GM04504 (cell line): ENCODE measurements at places on chromosomes 1 and 21.

GRCh38 chr1:67534627-67535065 lies 104.4 kb upstream of the SERBP1 start:
- no peak for DNase-seq

DNA sequence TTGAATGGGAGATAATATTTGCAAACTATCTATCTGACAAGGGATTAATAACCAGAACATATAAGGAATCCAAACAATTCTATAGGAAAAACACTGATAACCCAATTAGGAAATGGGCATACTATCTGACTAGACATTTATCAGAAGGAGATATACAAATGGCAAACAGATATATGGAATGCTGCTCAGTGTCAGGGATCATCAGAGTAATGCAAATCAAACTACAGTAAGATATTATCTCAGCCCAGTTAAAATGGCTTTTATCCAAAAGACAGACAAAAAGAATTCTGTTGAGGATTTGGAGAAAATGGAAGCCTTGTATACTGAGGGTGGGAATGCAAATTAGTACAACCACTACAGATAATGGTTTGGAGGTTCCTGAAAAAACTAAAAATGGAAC lies 758.0 kb upstream of the B3GALT2 start:
- DNase-seq = no peak

- no peak for DNase-seq
Observed at GRCh38 chr1:162568802-162569201, 7.3 kb downstream of the UAP1 start.

GRCh38 chr1:150772326-150772725 lies 6.7 kb upstream of the CTSS start:
- DNase-seq = no peak

GRCh38 chr1:32769524-32770220 lies 47.5 kb downstream of the YARS1 start:
- DNase-seq = no peak

DNA sequence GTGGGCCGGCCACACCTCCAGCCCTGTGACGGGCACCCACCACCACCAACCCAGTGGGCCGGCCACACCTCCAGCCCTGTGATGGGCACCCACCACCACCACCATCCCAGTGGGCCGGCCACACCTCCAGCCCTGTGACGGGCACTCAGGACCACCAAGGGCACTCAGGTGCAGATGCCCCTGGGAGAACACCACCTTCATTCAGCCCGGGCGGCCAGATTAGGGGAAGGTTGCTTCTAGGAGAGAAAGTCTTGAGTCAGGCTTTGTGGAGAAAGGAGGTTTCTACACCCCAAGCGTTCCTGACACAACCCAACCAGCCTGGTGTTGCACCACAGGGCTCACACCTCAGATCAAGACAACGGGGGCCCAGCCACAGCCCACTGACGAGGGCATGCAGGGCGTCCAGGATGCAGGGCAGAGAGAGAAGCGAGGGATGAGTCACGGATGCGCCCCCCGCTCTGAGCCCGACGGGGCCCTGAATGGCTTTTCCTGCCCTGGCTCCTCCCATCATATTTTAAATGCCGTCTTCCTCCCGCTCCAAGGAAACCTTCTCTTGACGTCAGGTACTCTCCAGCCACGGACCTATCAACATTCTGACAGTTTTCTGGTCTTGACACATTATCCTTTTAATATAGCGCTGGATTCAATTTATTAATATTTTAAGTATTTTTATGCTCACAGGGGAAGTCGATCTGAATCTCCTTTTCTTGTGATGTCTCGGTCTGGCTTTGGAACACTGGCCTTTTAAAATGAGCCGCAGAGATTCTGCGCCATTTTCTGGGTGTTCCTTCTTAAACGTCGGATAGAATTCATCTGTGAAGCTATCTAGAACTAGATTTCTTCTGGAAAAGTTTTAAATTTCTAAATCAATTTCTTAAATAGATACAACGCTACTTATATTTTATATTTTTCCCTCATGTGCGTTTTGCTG lies 631 bp upstream of the SPATC1L start:
- DNase-seq = peak; percentile 89

DNA sequence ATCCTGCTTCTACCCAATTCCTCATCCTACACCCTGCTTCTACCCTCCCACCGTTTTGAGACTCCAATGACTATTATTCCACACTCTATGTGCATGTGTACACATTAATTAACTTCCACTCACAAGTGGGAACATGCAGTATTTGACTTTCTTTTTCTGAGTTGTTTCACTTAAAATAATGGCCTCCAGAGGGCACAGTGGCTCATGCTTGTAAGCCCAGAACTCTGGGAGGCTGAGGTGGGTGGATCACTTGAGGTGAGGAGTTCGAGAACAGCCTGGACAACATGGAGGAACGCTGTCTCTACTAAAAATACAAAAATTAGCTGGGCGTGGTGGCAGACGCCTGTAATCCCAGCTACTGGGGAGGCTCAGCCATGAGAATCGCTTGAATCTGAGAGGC lies 464.8 kb downstream of the PTBP2 start:
- no peak for DNase-seq

DNA sequence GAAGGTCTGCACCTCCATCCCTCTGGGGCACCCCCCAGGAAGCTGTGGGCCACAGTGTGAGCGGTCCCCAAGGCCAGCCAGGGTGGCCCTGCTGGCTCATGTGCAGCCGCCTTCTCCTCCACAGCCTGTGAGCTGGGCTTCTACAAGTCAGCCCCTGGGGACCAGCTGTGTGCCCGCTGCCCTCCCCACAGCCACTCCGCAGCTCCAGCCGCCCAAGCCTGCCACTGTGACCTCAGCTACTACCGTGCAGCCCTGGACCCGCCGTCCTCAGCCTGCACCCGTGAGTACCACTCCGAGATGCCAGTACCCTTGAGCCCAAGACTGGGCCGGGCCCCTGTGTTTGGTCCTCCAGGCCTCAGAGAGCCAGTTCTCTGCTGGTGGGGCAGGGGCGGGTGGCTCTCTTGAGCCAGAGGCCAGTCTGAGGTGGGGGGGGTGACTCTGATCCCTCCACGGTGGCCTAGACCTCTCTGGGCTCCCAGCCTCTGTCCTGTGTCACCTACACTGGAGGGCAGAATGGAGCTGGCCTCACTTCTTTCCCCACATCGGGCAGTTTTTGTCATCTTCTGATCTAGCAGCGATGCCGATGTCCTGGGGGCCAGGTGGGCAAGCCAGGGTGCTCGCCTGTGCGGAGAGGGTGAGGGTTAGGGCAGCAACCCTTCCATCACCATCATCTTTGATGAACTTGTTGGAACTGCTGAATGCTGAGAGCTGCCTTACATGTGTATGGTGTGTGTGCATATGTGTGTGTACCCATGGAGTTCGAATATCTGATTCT lies 23.3 kb downstream of the EPHA8 start:
- DNase-seq = no peak

DNA sequence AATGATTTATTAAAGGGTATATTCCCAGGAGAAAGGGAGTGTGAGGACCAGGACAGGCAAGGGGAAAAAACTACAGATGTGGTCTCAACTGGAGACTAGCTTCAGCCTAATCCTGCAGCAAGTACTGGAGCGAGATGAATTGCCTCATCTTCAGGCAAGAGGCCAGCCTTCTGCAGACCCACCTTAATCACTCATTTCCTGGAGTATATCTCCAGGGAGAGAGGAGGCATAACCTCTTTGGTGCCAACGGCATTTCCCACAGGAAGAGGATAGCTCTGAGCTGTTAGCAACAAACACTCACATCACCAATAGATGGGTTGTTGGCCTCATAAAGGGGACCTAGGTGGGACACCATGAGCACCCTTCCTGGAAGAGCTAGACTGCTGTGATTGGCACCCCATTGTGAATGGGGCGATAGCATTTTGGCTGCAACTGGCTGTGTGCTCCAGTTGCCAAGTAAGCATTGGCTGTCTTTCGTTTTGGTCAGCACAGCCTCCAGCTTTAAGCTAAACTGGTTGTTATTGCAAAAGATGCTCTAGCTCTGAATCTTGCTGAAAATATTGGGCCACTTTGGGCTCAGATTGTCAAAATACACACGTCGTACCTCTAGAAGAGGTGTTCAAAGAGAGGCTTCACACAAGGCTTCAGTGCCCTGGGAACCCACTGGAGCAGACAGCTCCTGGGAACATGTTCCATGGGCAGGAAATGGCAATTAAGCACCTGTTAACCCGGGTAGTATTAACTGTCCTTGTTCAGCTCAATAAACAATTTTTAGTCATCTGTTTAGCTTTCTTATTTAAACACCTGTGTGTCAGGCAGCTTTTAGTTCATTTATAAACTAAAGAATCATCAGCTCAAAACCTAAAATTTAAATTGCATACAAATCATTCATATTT lies 314.8 kb upstream of the C1orf87 start:
- DNase-seq = no peak

GRCh38 chr1:24886241-24886640 lies 43.8 kb downstream of the RUNX3 start:
- no peak for DNase-seq

DNA sequence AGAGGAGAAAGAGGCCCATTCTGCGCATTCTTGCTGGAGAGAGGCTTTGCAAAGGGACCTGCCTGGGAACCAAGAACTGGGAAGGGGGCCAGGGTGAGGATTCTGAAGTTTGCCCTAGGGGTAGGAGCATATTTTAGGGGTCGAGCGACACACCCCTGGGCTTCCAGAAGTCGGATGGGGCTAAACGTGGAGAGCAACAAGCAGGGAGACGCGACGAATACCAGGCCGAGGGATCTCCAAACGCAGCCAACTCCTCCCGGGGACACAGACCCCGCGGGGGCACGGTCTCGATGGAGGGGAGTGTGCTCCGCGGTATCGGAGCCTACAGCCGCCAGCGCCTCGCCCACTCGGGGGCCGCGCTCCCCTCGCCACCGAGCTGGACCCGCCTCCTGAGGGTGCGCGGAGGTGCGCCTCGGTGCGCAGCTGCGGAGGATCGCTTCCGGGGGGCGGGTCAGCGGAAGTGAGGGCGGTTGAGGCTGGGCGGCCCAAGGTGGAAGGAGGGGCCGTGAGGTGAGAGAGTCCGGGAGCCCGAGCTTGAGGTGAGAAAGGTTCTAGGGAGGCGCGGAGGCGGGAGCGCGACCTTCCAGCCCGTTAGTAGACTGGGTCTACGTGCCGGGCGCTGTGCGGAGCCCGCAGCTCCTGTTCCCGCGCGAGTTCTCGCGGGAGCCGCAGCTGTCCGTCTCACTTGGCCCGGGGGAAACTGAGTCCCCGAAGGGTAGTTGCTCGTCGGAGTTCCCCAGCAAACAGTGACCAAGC lies at the start of gene MTFR1L:
Gene MTFR1L (plus strand): TSS at position 464 of the 756 bp plus-strand sequence. CDS start 3,151 bp downstream, outside the sequence.
- DNase-seq = peak; percentile 40

- DNase-seq = no peak
Observed at GRCh38 chr1:184427722-184428121, 40.9 kb downstream of the C1orf21 start.

DNA sequence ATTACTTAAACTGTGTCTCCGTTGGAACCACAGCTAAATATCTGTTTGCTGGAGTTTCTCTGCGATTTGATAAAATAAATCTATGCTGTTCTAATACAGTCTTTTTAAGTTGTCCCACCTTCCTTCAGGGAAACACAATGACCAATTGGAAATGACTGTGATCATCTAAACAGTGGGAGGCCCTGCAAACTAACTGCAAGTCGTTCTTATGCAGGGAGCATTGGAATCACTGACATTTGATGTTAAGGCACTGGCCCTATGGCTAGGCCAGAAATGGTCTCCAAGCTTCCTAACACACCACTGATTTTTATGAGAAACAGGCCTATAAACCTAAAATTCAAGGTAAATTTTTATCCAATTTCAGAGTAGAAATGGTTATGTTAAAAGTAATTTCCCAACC lies 645.2 kb downstream of the LMO4 start:
- no peak for DNase-seq

GRCh38 chr1:192311281-192311680 lies 5.5 kb upstream of the RGS21 start:
- DNase-seq = no peak

DNA sequence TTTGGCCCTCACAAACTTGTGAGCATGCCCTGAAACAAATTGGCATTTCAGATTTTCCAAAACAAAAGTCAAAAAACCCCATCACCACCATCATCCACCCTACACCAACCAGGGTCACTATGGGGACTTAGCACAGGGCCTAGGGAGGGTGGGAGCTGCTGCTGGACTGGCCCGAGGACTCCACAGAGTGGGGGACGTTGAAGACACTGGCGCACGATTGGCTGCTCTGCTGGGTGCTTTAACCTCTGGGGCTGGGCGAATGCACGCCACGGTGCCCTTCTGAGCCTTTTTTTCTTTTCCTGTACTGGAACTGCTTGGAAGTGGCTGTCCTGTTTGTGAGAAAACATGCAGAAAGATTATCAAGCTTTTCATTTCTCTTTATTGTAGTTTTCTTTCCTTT lies 92.8 kb downstream of the CD247 start:
- no peak for DNase-seq

DNA sequence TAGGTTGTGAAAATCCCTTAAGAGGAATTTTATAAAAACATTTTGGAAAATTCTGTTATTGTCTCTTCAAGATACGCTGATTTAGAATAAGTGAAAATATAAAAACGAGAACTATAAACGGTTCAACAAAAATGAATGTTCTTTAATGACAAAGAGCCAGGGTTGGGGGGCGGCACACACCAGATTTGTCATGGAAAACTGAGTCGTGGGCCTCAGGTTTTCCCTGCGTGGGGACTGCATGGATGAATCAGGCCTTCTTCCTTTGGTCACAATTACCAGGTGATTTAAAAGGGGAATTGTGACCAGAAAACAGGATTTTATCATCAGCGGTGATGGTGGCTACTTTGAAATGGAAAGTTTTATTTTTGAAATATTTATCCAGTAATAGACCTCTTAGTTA lies 8.6 kb downstream of the LHX4 start:
- no peak for DNase-seq

DNA sequence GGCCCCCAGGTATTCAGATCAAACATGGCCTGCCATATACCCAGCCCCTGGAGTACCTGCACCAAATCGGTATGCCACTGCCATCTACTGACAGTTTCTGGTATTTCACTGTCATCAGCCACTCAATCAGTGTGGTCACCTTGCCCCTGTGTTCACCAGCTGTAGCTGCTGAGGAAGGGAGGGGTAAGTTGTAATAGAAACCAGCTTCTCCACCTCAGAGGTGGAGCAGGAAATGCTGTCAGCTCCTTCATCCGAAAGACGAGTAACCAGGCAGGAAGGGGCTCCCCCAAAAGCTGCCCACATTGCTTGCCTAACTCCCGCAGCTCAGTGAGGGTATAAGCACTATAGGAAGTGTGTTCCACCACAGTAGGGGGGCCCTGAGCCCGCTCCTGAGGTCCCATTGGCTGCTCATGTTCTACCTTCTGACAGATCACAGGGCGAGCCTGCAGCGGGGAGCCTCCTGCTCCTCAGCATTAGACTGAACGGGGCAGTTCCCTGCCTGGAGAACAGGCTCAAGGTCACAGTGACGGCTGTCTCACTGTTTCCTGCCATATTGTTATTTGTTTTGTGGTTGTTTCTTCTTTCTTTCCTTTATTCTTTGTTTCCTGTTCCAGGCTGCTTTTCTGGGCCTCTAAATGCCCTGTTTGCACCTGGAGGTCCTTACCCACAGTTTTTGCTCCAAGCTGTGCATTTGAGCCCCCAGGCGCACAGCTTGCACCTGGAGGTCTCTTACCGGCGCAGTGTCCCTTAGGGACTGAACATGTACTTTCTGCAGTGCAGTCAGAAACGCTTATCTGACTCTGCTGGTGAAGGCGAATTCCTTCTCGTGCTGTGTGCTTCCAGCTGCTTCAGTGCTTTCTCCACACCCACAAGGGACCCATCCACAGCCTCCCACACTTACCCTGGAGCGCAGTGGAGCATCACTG lies 1638.3 kb downstream of the MRPL39 start:
- DNase-seq = no peak

GRCh38 chr1:59814901-59815825 lies at the start of gene HOOK1:
HOOK1 (plus strand) TSS chr1:59814949; CDS start chr1:59815118, 169 bp downstream.
- no peak for DNase-seq

GRCh38 chr1:230713915-230714764 lies at the start of gene AGT:
AGT (minus strand) TSS chr1:230714122; CDS start chr1:230710823, 3,299 bp downstream.
- peak; percentile 80 for DNase-seq

GRCh38 chr1:44531785-44532566 lies 126.9 kb downstream of the RNF220 start:
- no peak for DNase-seq
